ENCODE measurements at places on chromosomes 12 and 14. TPM values are rescaled to one million over a fixed set of nuclear protein-coding genes. Genes with fewer than 3 reads are reported as not detected.

The CELA1 gene
- total RNA-seq: not detected

The PPP1R1A gene
- total RNA-seq: 0.33 TPM

The PTGDR gene
- total RNA-seq: not detected

The SYT10 gene
- not detected for total RNA-seq

The PLA2G1B gene
- not detected for total RNA-seq

The KRT74 gene
- total RNA-seq: not detected

The RECQL gene
- total RNA-seq: 61.6 TPM

The SMARCC2 gene
- total RNA-seq: 28.4 TPM

The KRT75 gene
- 0.08 TPM for total RNA-seq

The USP5 gene
- 88.7 TPM for total RNA-seq

The RAB15 gene
- 18.6 TPM for total RNA-seq

The KIF5A gene
- 0.20 TPM for total RNA-seq

The PLBD1 gene
- 4.6 TPM for total RNA-seq

The ABCC9 gene
- total RNA-seq: not detected

The ATL1 gene
- total RNA-seq: 4.6 TPM

The GNB3 gene
- total RNA-seq: 1.4 TPM

The SELPLG gene
- total RNA-seq: 0.97 TPM

The P2RX7 gene
- total RNA-seq: not detected

The CLEC9A gene
- not detected for total RNA-seq

The CLEC14A gene
- total RNA-seq: not detected

The RNF212B gene
- not detected for total RNA-seq

The ACRBP gene
- not detected for total RNA-seq

The RFX4 gene
- total RNA-seq: not detected

The CMKLR1 gene
- total RNA-seq: 0.03 TPM

The NINJ2 gene
- 0.69 TPM for total RNA-seq

The KRT73 gene
- not detected for total RNA-seq

The PTPN11 gene
- total RNA-seq: 49.8 TPM

The AMN1 gene
- 10.4 TPM for total RNA-seq

The GPR132 gene
- total RNA-seq: 0.60 TPM

The KLHDC1 gene
- 0.30 TPM for total RNA-seq

The SNAPC1 gene
- total RNA-seq: 11.4 TPM

The SCARB1 gene
- 156 TPM for total RNA-seq

The LMNTD1 gene
- total RNA-seq: not detected

The BHLHE41 gene
- 0.69 TPM for total RNA-seq

The LACRT gene
- not detected for total RNA-seq

The TMPRSS12 gene
- not detected for total RNA-seq

The CCDC38 gene
- total RNA-seq: 0.07 TPM

The WNT1 gene
- total RNA-seq: 0.07 TPM

The MMP19 gene
- total RNA-seq: 0.62 TPM

The MGAT4C gene
- 0.02 TPM for total RNA-seq

The TSPAN8 gene
- total RNA-seq: not detected

The HRK gene
- 1.3 TPM for total RNA-seq

The DNAI7 gene
- total RNA-seq: 0.08 TPM

The INSM2 gene
- not detected for total RNA-seq

The NELL2 gene
- total RNA-seq: not detected

The ZNF740 gene
- 16.5 TPM for total RNA-seq

The AQP2 gene
- total RNA-seq: not detected

The SLC6A12 gene
- 0.68 TPM for total RNA-seq

The FOXG1 gene
- 0.20 TPM for total RNA-seq

The RTN1 gene
- not detected for total RNA-seq

The TARBP2 gene
- 50.6 TPM for total RNA-seq
